ENCODE measurements at places on chromosomes 5 and 9.
A peak's percentile ranks its signal among the peaks of the same experiment; 100 is the strongest.

- no peak for DNase-seq
Measured at GRCh38 chr5:172541773-172542136, 87.4 kb upstream of the SH3PXD2B start.

GRCh38 chr5:177487975-177488374, 9.4 kb downstream of the PDLIM7 start:
- DNase-seq, result no peak

DNA sequence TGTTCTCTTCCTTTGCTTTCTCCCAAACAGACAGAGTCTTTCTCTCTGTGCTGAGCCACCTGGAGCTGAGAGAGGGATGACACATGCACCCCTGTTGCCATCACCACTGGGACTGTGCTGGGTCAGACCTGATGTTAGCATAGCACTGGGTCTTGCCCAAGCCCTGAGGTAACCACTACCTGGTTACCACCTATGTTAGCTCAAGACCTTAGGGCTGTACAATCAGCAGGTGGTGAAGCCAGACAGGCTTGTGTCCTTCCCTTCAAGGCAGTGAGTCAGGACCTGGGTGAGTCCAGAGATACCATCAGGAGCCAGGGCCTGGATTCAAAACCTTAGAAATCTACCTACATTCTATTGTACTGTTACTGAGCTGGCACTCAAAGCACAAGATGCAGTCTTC, 32.1 kb downstream of the FST start:
- DNase-seq, result no peak

GRCh38 chr5:35651002-35651756, 33.5 kb downstream of the SPEF2 start:
- DNase-seq, result peak; percentile 28

DNA sequence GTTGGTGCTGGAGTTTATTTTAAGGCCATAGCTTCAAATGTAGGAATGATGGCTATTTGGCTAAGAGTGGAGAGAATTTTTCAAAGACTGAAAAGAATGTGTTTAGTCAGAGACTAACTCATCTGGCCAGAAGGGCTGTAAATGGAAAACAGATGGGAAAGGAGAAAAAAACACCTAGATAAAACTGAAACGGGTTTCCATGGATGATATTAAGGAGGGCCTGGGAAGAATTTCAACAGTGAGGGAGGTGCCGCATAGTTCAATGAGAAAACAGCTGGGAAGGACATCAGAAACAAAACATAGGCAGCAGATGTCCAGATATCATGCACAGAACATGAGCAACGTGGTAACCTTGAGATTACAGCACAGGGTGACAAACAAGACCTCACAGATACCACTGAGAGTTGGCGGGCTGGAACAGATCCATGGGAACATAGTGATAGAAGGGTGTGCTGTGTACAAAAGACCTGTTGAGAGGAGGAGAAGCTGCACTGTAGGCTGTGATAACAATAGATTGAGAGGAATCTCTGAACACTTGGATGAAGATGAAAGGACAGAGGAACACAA, 31.2 kb upstream of the RAD23B start:
- no peak for DNase-seq

DNA sequence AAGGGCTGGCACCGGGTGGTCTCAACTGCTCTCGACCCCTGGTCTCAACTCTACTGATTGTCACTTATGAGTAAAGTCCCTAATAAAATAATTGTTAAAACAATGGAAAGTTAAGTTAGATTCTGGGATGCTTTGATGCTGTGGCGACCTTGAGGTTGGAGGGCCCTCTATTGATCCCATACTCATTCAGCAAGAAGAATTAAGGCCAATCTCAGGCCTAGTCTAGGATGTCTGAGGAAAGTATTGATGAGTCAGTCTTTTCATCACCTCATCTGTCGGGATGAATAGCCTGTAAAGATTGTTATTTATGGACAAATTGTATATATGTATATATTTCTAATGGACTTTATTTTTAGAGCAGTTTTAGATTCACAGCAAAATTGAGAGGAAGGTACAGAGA, 50.8 kb downstream of the WDR36 start:
- no peak for DNase-seq

DNA sequence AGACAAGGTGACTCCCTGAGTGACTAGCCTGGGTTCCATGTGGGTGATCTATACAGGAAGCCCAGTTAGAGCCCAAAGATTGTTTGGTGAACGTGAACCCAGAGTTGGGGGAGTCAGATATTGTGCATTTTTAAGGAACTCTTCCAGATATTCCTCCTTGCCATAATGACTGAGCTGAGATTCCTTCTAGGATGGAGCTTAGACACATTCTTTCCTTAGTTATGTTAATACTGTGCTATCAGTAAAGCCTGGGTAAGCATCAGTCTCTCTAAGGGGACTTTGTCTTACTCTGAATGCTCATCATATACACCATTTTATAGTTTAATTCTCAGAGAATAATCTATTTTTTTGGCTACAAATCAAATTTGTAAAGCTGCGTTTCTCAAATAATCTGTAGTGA, 68.1 kb downstream of the FOXB2 start:
- DNase-seq, result no peak

DNA sequence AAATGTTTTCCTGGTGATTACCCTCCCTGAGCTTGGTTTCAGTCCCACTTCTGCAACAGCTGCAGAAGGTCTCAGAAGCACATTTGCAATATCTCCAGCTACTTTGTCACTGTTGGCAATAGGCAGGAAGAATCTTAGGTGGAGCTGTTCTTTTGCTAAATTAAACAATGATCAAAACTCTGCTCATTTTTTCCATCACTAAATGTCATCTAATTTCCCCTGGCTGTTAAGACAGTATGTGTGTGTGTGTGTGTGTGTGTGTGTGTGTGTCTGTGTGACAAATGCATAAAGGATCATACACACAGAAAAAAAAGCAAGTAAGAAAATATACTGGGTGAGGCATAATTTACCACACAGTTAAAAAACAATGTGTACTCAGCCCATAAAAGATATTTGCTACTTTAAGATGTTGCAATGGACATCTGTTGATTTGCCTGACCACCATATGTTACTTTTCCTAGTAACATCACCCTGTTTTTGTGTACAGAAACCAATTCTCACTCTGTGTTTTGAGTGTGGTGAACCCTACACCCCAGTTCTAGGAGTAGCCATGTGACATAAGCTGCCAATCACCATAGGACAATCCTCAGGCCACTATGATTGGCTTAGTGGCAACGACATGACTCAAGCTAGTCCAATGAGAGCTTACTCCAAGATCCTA, 572.6 kb upstream of the CLINT1 start:
- DNase-seq, result no peak

DNA sequence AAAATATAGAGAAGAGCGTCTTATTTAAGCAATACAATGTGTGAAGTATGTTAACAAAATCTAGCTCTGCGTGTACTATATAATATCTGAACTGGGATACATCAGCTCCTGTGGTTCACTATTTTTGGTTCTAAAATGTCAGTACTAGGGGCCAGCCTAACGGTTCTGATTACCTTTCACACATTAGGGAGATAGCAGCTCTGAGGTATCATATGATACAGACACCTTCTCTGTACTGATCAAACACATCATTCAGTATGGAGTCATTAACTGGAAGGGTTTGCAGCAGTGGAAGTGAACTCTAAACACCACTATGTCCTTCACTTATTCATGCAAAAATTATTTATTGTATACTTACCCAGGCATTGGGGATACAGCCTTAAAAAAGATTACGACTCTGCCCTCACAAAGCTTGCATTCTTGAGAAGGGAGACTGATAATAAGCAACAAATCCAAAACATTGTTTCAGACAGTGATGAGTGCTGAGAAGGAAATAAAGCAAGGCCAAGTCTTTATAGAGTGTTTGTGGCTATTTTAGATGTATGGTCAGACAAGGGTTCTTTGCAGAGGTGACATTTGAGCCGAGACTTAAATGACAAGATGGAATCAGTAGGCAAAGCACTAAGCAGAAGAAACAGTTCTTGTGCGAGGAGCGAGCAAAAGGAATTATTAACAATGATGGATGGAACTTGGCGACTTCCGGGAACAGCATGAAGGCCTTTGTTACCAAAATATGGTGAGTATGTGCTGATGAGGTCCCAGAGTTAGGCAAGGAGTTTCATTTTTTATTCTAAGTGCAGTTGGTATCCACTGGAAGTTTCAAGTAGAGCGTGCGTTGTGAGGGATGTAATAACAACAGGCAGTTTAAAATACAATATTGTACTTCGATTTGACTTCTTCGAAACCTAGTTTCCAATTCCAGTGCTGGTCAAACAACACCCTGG, 1.8 kb upstream of the LNPEP start:
- DNase-seq, result peak; percentile 68

DNA sequence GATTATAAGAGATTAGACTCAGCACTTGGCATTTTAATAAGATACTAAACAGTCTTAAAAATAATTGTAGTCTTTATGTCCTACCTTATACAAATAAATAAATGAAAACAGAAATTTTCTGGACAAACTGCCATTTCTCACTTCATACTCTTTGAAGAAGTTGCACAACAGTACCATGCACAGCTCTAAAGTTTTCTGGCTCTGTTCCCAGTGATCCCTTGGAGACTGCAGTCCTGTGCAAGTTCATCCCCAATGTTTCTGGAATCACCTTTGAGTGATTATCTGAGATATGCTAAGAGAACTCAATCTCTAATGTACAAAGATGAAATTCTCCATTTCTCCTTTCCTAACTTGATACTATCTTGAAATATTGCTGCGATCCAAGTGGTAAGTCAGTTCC, 330.4 kb upstream of the EDIL3 start:
- peak; percentile 11 for DNase-seq

DNA sequence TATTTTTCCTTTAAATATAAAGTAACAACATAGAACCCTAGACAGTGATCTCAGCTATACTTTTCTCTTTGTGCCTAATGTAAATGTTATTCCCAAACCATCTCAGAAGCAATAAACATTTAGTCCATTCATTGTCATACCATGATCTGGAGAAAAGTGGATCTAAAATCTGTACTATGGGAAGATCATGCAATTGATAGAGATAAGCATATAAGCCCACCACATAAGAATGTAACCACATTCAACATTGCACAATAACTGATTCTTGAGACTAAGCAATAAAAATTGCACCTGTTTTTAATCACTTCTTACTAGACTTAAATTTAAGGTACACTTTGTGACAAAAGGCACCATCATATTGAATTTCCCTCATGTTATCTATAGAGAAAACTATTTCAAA, 1403.0 kb upstream of the C9orf72 start:
- DNase-seq, result no peak

DNA sequence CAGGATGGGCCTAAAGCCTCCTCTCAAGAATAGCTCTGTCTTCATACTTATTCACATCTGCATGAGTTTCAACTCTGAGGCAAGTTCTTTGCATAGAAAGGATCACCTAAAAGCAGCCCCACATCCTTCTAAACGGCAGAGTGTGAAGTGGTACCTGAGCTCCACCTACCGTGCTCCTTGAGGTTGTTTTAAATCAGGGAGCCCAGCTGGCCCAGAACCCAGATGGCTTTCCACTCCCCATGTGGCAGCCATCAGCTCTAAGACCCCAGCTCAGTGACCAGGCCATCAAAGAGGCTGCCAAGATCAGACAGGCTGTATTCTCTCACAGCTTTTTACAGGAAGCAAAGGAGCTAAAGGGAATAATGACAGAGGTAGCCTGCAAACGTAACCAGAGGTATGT, 299.3 kb downstream of the RASEF start:
- no peak for DNase-seq

DNA sequence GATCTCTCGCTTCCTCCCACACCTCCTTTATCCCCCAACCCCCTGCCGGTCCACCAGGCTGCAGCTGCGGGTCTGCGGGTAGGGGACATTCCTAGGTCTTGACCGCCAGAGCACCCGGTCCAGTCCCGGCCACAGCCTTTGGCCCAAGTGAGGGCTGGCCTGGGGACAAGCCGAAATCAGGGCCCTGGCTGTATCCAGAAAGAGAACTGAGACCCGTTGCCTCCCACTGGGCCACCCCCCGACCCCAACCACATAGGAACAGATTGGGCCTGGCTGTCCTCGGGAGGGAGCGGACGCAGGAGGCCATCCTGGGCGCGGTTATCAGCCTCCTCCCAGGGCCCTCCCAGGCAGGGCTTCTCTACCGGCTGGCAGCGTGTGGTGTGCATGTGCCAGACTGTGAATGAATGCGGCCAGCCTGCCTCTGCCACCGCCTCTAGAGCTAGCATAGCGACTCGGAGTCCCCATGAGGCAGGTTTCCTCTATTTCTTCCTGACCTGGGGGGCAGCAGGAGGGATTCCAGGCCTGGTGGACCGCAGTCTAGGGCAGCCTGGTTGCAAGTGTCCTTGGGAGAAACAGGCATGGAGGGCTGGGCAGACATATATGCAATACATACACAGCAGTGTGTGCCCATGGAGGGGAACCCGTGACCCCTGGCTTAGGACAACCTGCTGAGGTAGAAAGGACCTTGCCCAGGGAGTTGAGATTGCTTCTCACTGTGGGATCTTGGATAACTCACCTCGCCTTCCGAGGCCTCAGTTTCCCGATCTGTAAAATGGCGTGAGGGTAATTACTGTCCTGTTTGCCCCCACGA, 1.2 kb downstream of the N4BP3 start:
- DNase-seq, result no peak

DNA sequence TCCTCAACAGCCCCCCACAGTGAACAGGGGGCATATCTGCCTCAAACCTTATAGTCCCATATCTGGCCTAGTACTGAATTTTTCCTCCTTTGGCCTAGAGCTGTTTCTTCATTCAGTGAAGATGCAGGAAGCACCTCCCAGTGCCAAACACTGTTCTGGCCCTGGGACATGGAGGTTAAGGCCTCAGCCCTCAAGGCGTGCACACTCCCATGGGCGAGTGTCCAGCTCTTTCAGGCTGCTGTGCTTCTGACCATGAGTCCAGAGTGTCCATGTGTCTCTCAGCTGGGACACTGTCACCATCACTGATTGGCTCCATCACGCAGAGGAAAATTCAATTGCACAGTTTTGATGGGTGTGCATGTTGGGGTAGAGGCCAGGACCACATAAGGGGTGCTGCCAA, 151.5 kb downstream of the PAX5 start:
- DNase-seq, result no peak

GRCh38 chr5:66406761-66407336, 189.3 kb upstream of the MAST4 start:
- no peak for DNase-seq

GRCh38 chr9:128293091-128293490, 17.0 kb downstream of the SWI5 start:
- no peak for DNase-seq

DNA sequence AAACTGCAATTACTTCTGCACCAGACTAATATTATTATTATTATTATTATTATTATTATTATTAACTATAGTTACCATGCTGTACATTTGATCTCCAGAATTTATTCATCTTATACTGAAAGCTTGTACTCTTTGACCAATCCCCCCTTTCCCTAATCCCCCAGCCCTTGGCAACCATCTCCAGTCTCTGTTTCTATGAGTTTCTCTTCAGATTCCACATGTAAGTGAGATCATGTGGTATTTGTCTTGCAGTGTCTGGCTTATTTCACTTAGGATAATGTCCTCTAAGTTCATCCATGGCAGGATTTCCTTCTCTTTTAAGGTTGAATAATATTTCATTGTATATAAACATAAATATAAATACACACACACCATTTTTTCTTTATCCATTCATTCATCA, 287.0 kb upstream of the DAB2 start:
- DNase-seq, result no peak

DNA sequence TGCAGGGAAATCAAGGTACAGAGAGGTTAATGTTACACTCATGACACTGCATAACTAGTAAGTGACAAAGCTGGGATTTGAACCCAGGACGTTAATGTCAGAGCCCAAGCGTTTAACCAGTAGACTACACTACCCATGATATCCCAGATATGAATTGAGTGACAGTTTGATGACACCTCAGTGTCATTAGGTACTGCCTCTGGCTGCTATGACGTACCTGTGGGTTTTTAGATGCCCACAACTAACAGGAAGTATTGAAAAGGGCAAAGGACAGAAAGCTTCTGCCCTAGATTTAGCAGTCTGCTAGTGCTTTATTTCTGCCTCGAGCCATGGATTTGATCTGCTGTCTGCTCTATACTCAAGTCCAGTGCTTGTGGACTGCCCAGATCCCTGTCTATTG, 56.2 kb downstream of the GLRA1 start:
- no peak for DNase-seq

Measured in Kasumi-1 (cell line).